Activated naive CD4-positive, alpha-beta T cell treated with anti-CD3 and anti-CD28 coated beads, Interleukin-2, amount 50 U/mL, for 16 hours (primary cell): ENCODE measurements at places on chromosomes 13 and 19.

DNA sequence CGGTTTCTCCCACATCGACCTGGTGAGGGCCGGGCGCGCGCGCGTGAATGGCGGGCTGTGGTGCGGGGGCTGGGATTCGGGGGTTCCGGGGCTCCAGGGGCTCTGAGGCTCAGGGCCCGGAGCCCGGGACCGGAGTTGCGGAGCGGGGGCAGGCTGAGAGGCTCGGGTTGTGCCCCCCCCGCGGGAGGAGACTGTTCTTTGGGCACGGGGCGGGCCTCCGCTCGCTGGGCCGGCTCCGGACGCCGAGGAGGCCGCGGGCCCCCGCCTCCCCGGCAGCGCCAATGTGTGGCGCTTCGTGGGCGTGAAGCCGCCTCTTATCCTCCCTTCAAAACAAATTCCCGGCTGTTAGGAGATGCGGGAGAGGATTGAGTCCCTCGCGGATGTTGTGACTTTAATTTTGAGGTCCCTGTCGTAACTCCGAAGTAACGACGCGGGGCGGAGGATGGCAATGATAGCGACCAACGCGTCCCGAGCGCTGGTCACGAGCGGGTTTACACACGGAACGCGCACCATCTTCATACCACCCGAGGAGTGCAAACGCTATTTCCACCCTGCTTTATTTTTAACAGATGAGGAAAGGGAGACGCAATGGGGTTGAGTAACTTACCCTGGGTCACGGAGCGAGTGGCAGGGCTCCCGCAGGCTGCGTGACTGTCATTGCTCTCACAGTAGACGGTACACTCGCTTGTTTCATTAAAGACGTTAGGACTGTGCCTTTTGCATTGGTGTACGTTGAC, 536 bp downstream of the UBA2 start:
- peak; percentile 45 for DNase-seq

- DNase-seq = no peak
These were observed 5.7 kb downstream of the SEMA6B start for GRCh38 chr19:4553775-4554174.

DNA sequence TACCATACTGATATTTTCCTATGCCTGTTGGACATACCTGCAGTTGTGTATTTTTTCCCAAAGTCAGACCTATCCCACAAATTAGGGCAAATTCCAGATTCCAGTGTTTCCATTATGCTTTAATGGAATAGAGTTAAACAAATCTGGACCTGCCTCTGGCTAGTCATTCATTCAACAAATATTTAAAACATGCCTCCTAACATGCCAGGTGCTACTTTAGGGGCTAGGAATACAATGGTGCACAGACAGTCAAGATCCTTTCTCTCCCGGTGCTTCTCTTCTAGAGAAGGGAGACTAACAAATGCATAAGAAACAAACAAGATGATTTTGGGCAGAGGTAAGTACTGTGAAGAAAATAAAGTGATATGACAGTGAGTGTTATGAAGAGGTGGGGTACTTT, 7.5 kb upstream of the WDFY2 start:
- DNase-seq = no peak

- no peak for DNase-seq
These were observed 66.0 kb downstream of the LATS2 start for GRCh38 chr13:20995245-20995838.

DNA sequence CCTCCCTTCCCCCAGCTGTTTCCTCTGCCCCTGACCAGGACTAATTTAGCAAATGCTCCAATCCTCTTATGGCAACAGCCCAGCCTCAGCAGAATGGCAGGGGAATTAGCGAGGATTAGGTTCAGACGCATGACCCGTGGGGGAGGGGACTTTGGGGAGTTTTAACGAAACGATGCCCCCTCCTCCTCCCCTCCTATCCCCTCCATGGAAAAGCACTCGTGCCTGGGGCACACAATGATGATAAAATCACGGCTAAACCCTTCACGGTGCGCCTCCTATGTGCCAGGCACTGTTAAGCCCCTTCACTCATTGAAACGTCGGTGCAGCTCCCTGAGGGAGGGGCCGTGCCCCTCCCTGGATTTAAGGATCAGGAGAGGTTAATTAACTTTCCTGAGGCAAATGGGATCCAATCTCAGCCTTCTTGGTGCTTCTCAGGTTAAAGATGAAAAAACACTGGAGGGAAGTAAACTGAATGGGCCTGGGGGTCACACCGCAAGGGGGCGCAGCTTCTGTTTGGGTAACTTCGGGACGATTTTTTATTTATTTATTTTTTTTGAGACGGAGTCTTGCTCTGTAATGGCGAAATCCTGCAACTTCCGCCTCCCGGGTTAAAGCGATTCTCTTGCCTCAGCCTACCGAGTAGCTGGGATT, 10.1 kb upstream of the TPRX2 start:
- peak; percentile 42 for DNase-seq

- no peak for DNase-seq
These were observed 1.7 kb upstream of the PLEKHG2 start for GRCh38 chr19:39410831-39411080.

DNA sequence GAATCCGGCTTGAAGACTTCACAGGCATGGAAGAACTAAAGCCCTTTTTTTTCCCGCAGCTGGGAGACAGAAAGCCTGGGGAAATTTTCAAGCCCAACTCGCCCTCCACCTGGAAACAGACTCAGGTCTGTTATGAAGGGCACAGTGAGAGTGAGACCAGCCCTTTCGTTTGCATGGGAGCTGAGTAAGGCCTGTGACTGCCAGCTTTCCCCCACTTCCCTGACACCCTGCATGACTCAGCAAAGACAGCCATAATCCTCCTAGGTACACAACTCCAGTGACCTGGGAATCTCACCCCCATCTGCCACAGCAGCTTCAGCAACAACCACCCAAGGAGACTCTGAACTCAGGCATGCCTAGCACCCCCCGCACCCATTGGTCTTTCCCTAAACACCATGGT, 87.6 kb upstream of the ZNF91 start:
- no peak for DNase-seq

DNA sequence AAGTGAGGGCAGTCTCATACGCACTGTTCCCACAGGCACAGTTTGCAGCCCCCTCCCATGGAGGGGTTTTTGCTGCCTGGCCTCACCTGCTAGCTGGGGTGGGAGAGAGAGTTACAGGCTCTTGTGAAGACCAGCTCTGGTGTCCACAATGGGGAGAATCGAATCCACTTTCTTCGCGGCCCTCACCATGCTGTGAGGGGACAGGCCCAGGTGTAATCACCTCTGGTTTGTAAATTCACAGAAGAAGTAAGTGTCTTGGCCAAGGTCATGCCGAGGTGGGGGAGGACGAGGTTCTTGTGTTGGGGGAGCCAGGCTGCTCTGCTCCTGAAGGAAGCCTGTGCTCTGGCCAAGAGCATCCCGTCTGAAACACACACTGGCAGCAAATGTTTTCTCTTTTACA, 39.5 kb downstream of the TEX29 start:
- no peak for DNase-seq

GRCh38 chr13:35672611-35673010, 196.1 kb upstream of the MAB21L1 start:
- no peak for DNase-seq

GRCh38 chr13:50267917-50268316, 252.7 kb downstream of the KCNRG start:
- no peak for DNase-seq

DNA sequence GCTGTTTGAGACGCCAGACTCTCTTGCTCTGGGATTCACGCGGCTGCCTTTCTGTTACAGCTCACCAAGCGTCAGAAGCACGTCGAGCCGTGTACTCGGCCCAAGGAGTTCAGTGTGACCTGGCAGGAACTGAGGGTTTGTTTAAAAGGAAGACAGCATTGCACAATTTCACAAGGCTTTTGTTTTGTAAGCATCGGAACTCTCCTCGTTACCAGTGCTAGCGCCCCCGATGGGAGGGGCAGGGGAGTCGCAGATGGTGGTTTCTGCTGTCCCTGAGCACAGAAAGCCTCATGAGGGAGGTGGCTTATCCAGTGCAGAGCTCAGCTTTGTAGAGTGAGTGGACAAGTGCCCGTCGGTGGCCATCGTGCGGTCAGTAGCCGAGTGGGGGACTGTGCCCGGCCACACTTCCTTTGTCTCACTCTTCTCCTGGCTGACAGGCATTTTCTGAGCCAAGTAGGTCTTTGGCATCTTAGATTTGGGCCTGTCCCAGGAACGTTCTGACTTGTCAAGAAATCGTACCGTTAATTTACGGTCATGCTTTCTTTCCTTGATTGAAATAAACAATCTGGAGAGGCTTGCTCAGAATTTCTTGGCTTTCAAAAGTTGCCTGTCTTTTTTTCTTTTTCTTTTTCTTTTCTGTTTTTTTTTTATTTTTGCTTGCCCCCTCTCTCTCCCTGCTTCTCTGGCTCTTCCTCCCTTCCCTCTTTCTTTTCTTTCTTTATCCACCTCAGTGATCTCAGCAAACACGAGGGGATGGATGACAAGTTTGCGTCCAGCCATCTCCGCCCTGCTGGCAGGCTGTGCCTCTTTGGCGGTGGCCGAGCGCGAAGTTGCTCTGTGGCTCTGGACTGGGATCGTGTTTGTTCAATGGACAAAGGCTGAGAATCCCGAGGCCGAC, 7.7 kb downstream of the KDM4B start:
- DNase-seq = no peak

DNA sequence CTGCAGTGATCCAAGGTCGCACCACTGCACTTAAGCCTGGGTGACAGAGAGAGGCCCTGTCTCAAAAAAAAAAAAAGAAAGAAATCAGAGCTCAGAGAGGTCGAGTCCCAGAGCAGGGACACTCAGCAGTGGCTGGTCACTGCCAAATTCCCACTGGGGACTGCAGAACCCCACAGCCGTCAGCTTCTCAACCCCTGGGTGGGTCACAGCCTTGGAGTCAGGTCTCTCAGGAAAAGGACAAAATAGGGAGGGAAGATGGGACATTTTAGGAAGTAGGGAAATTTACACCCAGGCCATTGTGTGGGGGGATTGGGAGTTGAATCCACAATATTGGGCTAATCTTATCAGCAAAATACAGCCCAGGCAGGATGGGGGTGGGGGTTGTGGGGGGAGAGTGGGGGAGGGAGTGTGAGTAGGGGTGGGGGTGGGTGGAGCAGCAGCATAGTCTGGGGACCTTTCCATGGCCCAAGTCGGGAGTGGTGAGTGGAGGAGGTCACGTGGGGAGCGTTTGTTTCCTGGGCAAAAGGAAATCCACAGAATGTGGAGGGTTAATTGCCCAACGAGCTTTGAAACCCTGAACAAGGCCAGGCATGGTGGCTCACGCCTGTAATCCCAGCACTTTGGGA, 5.0 kb upstream of the CCDC194 start:
- DNase-seq = no peak

DNA sequence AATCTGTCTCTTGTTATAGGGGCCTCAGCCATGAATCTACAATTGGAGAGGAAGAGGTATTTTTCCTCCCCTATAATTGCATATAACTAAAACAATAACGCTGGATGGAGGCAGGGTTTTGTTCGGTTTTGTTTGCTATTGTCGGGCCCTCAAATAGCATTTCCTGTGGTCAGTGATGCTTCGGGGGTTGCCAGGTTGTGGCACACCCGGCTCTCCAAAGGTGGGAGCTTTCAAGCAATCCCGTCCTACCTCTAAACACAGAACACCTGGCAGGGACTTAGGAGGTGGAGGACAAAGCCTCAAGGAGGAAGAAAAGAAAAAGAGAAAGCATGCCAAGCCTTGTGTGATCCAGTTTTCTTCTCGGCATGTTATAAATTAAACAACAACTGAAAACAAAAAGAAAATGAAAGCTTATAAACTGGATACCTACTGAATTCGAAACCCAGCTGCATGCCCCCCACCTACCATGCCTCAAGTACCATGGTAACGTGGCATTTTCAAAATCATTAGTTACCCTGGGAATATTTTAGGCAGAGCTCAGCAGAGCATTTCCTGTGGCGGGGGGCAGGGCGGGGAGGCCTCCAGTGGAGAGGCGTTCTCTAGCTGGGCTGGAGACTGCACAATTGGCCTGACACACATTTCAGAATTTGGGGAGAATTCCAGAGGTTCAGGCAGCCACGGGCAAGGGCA, 213.8 kb downstream of the DCLK1 start:
- DNase-seq = no peak

- DNase-seq = no peak
These were observed 22.4 kb downstream of the ZNF71 start for GRCh38 chr19:56617531-56617930.

DNA sequence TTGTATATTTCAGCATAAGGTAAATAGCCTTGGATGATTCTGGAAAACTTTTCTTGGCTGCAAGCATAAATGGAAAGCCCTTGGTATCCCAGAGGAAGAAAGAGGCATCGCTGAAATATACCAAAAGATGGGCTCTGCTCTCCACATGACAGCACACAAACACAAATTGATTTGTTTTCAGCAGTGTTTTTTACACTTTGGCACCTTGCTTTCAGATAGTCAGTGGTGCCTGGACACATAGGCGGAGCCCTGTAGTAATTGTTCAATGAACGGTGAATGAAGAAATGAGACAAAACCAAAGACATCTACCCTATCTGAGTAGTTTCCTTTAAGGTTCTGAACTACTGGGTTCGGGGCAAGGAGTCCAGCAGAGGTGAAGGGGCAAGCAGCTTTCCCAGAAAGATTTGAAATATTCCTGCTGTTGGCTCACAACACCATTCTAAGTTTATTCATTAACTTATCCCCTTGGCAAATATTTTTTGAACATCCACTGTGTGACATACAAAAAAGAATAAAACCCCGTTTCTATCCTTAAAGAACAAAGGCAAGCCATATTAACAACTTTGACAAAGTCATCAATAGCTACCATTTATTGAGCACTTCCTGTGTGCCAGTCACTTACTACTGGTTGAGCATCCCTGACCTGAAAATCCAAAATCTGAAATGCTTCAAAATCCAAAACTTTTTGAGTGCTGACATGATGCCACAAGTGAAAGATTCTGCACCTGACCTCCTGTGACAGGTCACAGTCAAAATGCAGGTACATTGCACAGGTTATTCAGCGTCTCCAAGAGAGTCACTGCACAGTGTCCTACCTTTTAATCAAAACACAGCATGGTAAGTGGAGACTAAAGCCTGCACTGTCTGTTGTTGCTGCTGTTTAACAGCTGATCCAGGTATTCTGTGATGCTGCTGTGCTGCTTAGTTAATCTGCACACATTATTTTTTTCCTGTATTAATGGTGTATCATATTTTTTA, 238.1 kb downstream of the DCLK1 start:
- DNase-seq = no peak

- DNase-seq = no peak
These were observed 321.6 kb downstream of the NDFIP2 start for GRCh38 chr13:79802389-79803085.

GRCh38 chr19:57709616-57710015, 612 bp upstream of the ZNF154 start:
- no peak for DNase-seq

GRCh38 chr13:74070065-74070464, 64.1 kb downstream of the KLF12 start:
- no peak for DNase-seq
